ENCODE measurements at places on chromosomes 11 and 22.

- no peak for DNase-seq
These were observed 32.9 kb downstream of the RBFOX2 start for GRCh38 chr22:35995772-35996171.

DNA sequence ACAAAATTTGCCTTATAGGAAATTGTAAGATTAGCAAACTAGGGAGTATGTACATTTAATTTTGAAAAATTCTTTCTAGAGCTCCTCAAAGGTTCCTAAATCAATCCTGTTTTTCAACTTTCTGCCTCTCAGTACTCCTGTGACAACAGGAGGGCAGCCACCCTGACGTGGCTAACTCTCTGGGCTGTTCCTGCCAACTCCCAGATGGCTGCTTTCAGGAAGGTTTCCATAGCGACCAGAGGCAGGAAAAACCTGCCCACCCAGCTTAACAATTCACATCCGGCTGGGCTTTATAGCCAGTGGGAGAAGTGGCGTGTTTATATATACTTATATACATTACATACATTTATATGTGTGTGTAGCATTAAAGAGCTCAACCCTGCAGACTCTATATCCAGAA lies 26.5 kb downstream of the SGSM3 start:
- no peak for DNase-seq

- no peak for DNase-seq
These were observed 2.7 kb downstream of the CAPN5 start for GRCh38 chr11:77069336-77069968.

DNA sequence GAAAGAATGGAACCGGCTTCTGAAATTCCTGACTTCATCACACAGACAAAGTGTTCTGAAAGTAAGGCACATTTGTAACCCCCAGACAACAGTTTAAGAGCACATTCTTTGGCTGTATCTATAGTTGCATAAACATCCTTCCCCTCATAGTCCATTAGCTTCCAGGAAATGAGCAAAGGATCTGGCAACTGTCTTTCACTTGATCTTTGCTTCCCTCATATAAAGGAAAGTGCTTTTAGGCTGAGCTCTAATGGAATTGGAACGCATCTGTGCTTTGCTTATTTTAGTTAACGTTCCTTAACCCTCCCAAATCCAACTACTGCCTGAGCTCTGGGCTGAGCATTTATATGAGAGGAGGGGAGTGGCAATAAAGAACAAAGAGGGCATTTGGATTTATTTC lies 76.9 kb upstream of the API5 start:
- DNase-seq = no peak

DNA sequence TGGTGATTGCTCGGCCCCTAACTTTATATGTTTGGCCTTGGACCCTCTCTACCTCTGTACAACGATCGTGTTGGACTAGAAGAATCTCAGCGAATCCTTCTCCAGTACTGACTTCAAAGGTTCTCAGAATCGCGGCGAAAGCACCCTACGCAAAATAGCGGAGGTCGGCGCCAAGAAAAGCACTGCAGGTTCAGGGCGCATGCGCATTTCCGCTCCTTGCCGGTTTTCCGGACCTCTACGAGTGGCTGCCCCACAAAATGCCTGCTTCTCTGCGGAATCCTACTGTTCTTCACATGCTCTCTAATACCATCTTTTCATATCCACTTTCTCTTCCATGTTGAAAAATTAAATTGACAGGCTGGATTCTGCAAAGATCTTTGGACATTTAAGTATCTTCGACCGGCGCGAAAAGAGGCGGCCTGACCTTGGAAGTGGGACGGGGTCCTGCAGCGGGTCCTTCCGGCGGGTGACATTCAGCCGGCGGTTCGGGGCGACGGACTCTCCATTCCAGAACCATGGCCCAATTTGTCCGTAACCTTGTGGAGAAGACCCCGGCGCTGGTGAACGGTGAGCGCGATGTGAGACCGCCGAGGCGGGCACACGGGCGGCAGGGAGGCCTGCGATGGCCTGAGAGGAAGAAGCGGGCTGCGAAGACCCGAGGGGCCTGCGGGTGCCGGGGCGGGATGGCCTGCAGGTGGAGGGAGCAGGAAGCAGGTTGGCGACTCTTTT lies at the start of gene ATP5MG:
ATP5MG (plus strand) TSS at position 456 of the 729 bp plus-strand sequence; CDS start at position 516, 60 bp downstream.
- DNase-seq = peak; percentile 96

- DNase-seq = no peak
These were observed 12.1 kb upstream of the OMP start for GRCh38 chr11:77090373-77091111.

DNA sequence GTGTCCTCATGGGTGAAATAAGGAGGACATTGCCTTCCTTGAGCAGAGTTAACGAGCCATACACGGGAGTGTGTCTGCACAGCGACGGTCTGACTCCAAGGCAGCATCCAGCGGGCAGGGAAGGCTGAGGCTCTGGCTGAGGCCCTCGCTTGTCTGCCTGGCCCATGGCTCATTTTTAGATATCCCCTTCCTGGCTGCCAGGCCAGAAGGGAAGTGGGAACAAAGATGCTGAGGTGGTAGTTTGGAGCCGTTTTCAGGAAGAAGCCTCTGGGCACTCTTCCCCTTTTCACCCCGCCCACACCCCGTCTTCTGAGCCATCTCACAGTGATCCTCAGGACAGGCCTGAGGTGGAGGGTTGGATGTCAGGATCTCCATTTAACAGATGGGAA lies 3.0 kb upstream of the SLCO2B1 start:
- no peak for DNase-seq

GRCh38 chr11:10709299-10710086 lies 15.9 kb upstream of the IRAG1 start:
- DNase-seq = no peak

GRCh38 chr11:61897387-61898246 lies 6.3 kb upstream of the FADS3 start:
- DNase-seq = peak; percentile 89

GRCh38 chr22:39237318-39238100 lies 7.3 kb downstream of the PDGFB start:
- peak; percentile 47 for DNase-seq

- no peak for DNase-seq
These were observed 25.5 kb downstream of the KCNJ5 start for GRCh38 chr11:128916681-128917080.

- no peak for DNase-seq
These were observed 16.2 kb downstream of the RELT start for GRCh38 chr11:73392108-73393010.

DNA sequence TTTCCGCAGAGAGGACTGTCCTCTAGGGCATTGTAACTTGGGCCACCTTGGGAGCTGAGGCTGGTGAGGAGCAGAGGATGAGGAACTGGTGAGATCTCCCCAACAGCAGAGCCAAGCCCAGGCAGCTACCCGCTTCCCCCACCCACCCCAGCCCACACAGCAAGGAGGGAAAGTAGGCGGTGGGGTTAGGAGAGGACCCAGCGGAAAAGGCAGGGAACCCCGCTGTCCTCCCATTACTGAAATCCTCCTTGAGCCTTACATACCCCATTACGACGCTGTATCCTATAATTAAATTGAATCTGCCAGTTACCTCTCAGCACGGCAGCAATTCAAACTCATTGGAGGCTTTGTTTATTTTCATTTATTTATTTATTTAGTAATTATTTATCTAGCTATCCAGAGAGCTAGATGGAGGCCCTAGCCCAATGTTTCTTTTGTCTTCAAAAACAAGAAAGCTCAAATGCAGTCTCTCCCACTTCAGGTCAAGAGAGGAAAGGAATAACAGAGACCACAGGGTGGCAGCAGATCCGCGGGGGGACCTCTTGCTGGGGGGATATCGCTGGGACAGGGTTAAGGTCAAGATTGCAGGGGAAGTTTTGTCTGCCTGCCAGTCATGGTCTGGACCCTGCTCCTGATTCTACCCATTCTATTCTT lies 218.0 kb downstream of the ST3GAL4 start:
- no peak for DNase-seq

GRCh38 chr11:100791860-100792259 lies 104.8 kb downstream of the ARHGAP42 start:
- no peak for DNase-seq

- no peak for DNase-seq
These were observed 51.5 kb upstream of the MTNR1B start for GRCh38 chr11:92917927-92918326.

DNA sequence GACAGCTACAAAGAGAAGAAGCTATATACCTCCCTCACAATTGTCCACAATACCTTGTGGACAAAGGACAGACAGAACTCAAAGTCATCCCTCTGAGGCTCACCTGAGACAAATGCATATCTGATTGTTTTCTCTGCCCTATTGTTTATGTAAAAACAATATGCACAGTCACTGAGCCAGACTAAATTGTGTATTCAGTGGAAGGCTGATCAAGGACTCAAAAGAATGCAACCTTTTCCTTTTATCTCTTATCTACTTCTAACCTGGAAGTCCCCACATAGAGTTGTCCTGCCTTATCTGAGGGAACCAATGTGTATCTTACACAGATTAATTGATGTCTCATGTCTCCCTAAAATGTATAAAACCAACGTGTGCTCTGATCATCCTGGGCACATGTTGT lies 13.9 kb upstream of the MED17 start:
- no peak for DNase-seq

- DNase-seq = peak; percentile 92
These were observed 3.9 kb upstream of the BCL9L start for GRCh38 chr11:118929501-118930093.

DNA sequence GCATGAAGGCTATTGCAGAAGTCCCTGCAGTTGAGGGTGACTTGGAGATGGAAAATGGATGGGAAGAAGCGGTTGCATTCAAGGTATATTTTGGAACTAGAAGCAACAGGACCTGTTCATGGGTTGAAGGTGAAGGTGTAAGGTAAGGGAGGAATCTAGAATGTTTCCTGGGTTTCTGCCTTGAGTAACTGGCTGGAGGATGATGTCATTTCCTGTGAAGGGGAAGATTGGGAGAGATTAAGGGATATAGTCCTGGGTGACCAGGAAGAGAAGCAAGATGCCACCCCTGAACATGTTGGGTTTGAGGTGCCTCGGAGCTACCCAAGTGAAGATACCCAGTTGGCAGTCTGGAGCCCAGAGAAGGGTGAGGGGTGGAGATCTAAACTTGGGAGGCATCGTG lies 12.1 kb upstream of the MOGAT2 start:
- no peak for DNase-seq

DNA sequence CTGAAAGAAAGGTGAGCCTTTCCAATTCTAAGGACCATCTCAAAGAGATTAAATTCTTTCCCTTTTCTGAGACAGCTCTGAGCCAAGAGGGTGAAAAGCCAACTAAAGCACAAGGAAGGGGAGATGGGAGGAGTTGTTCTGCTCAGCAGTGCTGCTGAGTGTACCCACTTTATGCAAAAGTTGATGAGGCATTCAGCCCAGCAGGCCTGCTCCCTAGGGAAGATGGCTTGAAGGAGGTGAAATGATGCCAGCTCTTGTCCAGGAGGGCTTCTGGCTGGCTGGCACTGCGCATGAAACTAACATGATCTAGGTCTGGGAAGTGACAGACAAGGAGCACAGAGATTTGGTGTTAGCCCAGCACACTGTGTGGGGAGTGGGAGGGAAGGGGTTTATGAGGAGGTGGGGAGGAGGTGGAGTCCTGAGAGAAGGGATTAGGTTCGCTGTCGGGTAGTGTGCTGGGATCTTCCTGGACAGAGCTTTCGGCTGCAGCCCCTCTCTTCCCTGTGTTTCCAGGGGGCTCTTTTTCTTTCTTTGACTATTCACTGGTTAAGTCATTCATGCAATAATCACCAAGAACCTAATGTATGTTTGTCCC lies 225.5 kb upstream of the NARS2 start:
- no peak for DNase-seq

- DNase-seq = no peak
These were observed 68.0 kb downstream of the WNT7B start for GRCh38 chr22:45908961-45909360.

- DNase-seq = no peak
These were observed 133.0 kb upstream of the TIMP3 start for GRCh38 chr22:32668254-32669094.

- no peak for DNase-seq
These were observed 26.2 kb downstream of the FSHB start for GRCh38 chr11:30257058-30257457.

- DNase-seq = no peak
These were observed 35.3 kb upstream of the SEPTIN5 start for GRCh38 chr22:19678949-19679521.

DNA sequence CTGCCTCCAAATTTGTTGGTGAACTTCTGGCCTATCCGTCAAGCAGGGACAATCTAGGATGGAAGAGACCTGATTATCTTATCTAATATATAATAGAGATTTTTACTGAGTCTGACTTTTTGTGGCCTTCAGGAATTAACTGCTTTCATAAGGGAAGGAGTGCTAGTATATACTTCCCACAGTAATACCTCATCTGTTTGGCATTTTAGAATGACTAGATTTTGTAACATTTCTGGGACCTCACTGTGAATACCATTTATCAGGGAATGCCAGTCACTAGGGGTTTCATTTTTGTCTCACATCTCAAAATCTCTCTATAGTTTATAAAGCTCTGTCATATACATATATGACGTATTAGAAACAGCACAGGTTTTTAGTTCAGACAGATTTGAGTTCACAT lies 114.3 kb downstream of the INSC start:
- no peak for DNase-seq

DNA sequence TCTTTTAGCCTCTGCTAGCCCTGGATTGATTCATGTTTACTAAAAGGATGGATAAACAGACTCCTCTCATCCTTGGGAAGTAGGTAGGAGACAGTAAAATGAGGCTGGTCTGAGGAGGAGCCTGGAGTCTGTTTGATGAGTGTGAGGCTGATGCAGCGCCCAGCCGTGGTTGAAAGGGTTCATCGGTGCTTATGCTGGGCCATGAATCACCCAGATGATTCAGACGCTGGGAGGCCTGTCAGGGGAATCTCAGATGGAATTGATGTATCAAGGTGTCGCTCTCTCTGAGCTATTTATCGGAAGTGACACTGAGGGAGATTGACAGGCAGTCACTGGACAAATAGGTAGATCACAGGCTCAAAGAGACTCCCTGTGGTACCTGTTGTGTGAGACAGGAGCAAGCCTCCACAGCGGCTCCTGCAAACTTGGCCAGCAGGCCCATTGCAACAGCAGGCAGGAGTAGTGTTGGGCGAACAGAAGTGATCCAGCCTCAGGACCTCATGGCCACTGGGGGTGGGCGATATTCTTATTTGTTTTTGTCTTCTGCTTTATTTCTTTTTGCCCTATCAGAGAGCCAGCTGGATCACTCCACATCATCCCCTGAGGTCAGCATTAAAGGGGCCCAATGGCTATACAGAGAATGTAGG lies 109.9 kb upstream of the CADM1 start:
- DNase-seq = peak; percentile 15

DNA sequence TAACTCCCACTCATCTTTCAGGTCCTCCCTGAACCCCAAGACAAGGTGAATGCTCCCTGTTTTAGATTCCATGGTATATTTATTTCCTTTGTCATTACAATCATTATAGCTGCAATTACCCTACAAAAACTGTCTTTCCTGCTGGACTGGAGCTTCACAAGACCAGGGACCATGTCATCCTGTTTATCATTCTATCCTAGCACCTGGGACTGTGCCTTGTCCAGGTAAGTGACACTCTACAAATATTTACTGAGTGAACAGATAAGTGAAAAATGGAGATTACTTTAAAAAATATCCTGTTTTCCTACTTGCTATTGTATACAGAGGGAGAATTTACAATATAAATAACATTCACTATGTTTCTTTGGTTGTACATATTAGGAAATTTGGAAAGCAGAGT lies 22.5 kb upstream of the ELF5 start:
- no peak for DNase-seq
